ENCODE measurements at places on chromosomes 12 and 14.

- DNase-seq = no peak
Measured at GRCh38 chr12:84986117-84986516, 50.0 kb downstream of the TSPAN19 start.

- DNase-seq = no peak
Measured at GRCh38 chr12:120264086-120264903, 1.2 kb downstream of the PXN start.

- DNase-seq = no peak
Measured at GRCh38 chr12:116562090-116562489, 2.9 kb downstream of the MAP1LC3B2 start.

- no peak for DNase-seq
Measured at GRCh38 chr12:48764521-48764920, 24.4 kb downstream of the ADCY6 start.

DNA sequence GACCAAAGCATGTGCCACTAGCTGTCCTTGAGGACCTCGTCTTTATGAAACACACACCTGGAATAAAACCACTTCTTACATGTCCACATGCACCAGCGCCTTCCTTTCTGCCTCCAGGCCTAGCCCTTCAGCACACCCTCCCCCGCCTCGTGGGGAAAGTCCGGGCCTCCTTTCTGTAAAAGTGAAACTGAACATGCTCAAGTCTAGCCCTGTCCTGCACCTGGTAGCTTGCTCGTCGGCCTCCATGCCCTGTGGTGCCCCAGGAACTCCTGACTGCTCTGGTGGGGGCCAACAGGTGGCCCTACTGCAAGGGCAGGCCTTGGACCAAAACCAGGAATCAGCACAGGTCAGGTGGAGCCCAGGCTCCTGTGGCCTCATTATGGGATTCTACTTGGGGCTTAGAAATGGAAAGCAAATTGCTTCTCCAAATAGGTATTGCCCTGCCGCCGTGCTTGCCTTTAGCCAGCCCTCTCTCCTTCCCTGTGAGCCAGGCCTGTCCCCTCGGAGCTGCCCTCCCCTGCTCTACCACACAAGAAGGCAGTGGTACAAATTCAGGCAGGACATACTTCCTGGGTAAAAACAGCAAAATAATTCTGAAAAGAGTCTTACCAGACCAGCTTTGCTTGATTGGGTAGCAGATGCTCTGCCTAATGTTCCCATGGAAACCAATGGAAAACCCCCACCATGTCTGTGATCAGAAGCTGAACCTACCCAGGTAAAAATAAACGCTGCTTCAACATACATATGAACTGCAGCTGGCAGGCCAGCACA lies 43.5 kb downstream of the ERH start:
- DNase-seq = no peak

DNA sequence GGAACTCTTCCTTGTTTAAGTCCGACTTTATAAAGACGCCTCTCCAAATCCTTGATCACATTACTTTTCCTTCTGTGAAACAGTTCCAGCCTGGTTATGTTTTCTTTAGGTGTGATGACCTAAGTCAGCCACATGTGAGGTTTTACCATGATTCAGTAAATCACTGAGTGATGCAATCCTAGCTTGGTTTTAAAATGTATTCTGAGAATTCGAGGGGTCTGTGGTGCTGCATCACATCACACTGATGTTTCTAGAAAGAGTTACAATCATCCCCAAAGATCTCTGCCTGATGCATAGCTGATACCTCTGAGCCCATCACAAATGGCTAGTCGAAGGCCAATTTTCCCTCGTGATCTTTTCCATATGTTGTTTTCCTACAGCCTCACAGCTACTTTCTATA lies 152.7 kb downstream of the ANO2 start:
- no peak for DNase-seq

DNA sequence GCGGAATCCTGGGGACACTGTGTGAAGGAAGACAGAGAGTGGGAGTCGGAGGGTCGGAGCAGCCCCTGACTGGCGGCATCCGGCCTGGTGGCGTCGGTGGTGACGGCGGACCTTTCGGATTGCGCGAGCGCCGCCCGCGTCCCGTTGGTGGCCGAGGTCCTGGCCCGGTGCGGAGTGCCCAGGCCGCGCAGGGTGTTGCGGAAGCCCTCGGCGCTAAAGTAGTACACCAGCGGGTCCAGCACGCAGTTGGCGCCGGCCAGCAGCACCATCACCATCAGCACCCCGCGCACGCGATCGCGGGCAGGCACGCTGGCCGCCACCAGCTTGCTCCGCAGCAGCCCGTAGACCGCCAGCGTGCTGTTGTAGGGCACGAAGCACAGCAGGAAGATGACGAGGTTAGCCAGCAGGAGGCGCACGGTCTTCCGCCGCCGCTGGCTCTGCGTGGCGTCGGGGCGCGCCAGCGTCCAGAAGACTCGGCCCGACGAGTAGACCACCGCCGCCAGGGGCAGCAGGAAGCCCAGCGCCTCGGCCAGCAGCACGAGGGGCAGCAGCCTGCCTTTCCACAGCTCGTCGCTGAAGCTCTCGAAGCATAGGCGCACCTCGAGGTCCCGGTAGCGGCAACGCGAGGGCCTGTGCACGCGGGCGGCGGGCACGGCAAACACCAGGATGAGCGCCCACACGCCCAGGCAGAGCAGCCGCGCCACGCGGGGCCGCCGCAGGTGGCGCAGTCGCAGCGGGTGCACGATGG lies 13.1 kb upstream of the CHD4 start:
- DNase-seq = no peak

DNA sequence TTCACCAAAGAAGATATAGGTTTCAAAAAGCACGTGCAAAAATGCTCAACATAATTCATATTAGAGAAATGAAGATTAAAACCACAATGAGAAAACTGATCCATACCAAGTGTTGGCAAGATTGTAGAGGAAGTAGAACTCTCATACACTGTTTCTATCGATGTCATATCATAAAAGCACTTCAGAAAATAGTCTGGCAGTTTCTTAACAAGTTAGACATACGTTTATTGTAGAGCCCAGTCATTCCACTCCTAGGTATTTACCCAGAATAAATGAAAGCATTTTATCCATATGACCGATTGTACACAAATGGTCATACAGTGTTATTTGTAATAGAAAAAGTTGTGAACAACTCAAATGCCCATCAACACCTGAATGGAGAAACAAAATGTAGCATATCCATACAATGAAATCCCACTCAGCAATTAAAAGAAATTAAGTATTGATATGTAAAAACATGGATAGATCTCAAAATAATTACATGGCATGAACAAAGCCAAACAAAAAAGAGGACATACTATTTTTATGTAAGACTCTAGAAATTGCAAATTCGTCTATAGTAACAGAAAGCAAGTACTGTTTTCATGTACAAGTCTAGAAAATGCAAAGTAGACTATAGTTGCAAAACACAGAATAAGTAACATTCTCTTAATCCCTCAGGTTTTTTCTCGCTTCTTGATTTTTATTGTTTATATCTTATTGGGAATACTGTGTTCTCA lies 41.0 kb downstream of the USP15 start:
- no peak for DNase-seq

DNA sequence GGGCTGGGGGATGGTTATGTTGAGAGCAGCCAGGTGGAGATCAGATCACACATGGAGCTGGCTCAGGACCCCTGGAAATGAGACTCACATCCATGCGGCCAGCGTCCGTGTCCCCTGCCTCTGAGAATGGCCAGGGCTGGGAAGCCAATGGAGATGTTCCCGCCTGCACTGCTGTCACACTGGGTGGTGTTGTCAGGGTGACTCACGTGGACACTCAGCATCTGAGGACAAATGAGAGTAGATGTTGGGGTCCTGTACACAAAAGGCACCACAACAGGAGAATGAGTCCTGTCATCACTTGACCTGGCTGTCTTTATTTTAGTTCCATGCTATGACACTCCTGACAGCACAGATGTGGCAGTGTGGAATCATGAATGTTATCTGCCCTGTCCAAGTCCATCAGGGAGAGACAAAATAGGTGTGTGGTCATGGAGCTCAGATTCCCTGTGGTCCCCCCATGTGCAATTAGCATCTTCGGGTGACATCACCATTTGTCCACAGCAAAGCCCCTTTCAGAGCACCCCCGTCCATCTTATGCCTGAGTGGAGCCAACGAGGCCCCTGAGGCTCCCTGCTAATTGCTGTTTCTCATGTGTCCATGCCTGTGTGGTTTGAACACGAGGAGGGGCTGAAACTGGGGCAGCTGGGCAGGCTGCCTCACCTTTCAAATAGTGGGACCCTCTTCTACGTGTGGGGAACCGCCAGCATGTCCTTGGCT lies 393.5 kb downstream of the AACS start:
- DNase-seq = no peak

- peak; percentile 23 for DNase-seq
Measured at GRCh38 chr12:107091381-107091780, 2.0 kb downstream of the CRY1 start.

GRCh38 chr12:20040831-20041230 lies 327.5 kb upstream of the PDE3A start:
- no peak for DNase-seq

DNA sequence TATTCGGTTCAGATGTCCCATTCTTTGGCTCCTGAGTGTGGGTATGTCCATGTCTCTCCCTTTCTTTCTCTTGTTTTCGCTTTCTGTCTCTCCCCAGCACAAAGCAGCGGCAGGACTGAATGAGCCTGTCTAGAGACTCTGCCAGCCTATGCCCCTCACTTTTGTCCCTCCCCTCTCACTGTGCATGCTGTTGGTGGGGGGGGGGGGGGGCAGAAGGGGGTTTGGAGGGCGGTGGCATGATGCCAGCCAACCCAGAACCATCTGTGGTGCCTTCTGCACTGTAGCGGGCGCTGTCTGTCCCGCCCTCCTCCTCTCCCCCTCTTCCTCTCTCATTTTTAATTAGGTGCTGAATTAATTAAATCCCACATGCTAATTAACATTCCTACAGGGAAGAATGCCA lies 17.7 kb downstream of the NGDN start:
- no peak for DNase-seq

DNA sequence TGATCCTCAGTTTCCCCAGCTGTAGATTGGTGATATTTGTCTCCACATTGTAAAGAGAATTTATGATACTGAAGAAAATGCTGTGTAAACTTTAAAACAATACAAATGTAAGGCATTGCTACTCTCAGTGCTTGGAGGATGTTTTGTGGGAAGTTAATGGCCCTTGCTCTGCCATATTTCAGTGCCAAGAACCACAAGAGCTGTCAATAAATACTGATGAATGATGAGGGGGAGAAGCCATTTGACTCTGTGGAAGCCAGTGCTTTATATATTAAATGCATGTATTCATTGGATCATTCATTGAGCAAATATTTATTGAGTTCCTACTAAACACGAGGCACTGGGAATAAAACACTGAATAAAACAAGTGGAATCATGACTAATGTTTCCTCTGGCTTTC lies 30.8 kb downstream of the CACNA1C start:
- no peak for DNase-seq

- DNase-seq = peak; percentile 27
Measured at GRCh38 chr12:104282109-104282508, 21.4 kb upstream of the EID3 start.

DNA sequence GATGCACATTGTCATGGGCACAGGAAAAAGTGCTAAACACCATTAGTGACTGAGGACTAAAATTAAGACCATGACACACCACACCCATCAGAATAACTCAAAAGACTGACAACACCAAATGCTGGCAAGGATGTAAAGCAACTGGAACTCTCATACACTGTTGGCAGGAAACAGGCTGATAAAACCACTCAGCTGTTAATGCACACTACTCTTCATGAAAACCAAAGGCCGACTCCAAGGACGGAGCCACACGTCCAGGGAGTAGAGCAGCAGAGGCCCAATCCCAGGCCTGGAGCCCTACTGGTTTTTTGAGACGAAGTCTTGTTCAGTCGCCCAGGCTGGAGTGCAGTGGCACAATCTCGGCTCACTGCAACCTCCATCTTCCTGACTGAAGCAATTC lies 6.4 kb downstream of the RAD52 start:
- no peak for DNase-seq

- no peak for DNase-seq
Measured at GRCh38 chr14:31781578-31781977, 220.4 kb downstream of the NUBPL start.

GRCh38 chr14:22070119-22070982 lies 396.7 kb upstream of the OR4E1 start:
- DNase-seq = no peak

DNA sequence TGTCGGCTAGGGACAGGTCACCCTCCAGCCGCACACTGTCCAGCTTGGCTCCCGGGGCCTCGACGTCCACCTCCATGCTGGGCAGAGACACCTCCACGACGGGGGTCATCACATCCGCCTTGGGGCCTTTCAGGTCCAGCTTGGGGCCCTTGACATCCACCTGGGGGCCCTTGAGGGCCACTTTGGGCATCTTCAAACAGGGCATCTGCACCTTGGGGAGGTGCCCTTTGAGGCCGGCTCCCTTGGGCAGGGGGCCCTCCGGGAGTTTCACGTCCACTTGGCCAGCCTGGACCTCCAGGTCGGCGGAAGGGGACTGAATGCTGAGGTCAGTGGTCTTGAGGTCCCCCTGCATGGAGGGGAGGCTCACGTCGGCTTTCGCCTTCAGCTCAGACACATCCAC lies 17.9 kb downstream of the PLD4 start:
- no peak for DNase-seq

- DNase-seq = no peak
Measured at GRCh38 chr12:122265886-122266229, 436 bp downstream of the VPS33A start.

DNA sequence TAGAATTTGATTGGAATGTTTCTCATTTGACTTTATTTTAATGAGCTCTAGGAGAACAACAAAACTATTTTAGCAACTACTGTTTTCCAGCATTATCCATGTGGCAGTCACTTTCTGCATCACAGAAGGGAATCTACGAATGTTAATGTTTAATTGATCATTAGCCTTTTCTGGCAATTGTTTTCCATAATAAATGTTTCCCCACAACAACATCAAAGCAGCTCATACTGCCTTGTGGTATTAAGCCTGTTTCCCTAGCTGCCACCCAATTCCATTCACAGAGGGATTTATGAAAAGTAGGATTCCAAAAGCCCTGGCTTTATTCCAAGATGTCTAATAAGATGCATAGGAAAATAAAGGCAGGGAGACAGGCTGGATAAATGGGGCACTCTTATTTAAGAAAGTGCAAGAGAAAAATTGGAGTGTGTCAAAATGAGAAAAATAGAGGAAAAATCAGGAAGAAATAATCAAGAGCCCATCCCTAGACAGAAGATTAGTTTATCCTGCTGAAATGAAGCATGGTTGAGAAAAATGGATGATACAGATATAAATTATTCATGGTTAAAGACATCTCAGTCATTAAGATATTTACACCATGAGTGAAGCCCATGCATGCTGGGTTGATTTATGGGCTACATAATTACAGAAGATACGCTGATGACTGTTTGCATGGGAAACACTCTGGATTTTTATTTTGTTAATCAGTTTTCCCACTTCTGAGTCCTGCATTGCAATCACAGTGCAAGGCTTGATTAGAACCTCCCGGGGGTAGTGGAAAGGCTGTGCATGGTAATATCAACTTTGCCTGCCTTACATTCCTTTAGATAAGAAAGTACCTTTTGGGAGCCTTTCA lies 180.3 kb downstream of the HELB start:
- no peak for DNase-seq

- no peak for DNase-seq
Measured at GRCh38 chr12:125254856-125255255, 189.6 kb downstream of the AACS start.

Measured in GM04503 (cell line).